ENCODE measurements at places on chromosomes 3 and 15. TPM values are rescaled to one million over a fixed set of nuclear protein-coding genes. Genes with fewer than 3 reads are reported as not detected.
A peak's percentile ranks its signal among the peaks of the same experiment; 100 is the strongest.

Gene CCDC12
- total RNA-seq: 21.5 TPM

GRCh38 chr3:73939985-73940384 is 315.2 kb upstream of the PDZRN3 start:
- DNase-seq: no peak

GRCh38 chr3:13621381-13622221 is 72.7 kb downstream of the FBLN2 start:
- DNase-seq: no peak

GRCh38 chr3:15521573-15521965 is at the start of gene COLQ:
TSS of gene COLQ (minus strand) at chr3:15521706. CDS start at chr3:15521625, 81 bp downstream.
- DNase-seq: no peak

Gene OR5H6
- total RNA-seq: not detected

DNA sequence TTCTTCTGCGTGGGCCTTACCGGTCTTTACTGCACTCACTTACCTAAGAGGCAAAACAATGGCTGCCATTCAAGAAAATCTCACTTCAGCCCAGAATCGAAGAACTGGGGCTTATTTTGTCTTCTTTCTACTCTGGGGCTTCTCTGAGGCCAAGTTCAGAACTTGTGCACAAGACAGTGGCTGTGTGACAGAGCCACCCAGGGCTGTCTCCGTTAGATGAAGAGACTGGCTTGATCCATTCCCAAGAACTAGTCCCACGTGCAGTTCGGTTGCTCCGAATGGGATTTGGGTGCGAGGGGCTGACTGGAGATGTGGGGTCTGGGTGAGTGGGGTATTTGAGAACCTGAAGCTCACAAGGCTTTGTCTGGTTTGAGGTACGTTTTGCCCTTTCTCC is 795 bp upstream of the TCF12 start:
- no peak for DNase-seq

Gene THPO
- 1.1 TPM for total RNA-seq

- DNase-seq: no peak
Measured at GRCh38 chr15:43441316-43441715, 51.6 kb downstream of the TP53BP1 start.

Gene GOLGA8K
- 1.2 TPM for total RNA-seq

DNA sequence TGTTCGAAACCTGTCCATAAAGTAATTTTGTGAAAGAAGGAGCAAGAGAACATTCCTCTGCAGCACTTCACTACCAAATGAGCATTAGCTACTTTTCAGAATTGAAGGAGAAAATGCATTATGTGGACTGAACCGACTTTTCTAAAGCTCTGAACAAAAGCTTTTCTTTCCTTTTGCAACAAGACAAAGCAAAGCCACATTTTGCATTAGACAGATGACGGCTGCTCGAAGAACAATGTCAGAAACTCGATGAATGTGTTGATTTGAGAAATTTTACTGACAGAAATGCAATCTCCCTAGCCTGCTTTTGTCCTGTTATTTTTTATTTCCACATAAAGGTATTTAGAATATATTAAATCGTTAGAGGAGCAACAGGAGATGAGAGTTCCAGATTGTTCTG is 44.4 kb downstream of the AGTR1 start:
- DNase-seq: no peak

DNA sequence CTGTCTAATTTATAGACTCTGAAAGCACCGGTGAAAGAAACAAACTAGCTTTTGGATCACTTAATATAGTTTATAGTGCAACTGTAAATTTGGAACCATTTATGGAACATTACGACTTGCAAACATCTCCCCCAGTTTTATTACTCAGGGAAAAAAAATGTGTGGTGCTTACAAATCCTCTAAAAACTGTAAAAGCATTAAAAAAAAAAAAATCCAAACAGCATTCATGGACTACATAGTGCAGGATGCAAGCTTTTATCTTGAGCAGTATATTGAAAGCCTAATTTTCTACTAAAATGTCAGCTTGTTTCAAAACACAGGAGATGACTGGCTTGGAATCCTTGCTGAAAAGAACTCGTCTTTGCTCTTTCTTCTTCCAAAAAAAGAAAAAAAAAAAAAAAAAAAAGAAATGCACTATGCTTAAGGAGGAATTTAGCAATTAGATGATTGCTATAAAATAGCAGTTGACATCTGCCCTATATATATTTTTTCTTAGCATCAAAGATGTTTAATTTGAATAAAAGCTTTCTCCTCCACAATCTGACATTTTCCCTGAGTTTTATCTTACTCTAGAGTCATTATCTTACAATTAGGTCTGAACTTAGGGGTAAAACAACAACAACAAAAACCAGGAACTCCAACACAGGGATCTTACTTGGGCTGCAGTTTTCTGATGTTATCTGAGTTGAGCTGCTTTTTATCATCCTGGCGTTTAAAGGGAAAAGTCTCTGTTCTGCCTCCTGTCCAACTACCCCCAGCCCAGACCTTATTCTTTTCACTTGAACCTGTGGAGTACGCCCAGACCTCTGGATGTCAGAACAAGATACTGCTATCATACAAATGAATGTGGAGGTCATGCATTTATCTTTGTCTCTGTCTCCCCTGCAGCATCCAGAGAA is 62.6 kb upstream of the PDZRN3 start:
- no peak for DNase-seq

Gene GOLGA8J
- not detected for total RNA-seq

DNA sequence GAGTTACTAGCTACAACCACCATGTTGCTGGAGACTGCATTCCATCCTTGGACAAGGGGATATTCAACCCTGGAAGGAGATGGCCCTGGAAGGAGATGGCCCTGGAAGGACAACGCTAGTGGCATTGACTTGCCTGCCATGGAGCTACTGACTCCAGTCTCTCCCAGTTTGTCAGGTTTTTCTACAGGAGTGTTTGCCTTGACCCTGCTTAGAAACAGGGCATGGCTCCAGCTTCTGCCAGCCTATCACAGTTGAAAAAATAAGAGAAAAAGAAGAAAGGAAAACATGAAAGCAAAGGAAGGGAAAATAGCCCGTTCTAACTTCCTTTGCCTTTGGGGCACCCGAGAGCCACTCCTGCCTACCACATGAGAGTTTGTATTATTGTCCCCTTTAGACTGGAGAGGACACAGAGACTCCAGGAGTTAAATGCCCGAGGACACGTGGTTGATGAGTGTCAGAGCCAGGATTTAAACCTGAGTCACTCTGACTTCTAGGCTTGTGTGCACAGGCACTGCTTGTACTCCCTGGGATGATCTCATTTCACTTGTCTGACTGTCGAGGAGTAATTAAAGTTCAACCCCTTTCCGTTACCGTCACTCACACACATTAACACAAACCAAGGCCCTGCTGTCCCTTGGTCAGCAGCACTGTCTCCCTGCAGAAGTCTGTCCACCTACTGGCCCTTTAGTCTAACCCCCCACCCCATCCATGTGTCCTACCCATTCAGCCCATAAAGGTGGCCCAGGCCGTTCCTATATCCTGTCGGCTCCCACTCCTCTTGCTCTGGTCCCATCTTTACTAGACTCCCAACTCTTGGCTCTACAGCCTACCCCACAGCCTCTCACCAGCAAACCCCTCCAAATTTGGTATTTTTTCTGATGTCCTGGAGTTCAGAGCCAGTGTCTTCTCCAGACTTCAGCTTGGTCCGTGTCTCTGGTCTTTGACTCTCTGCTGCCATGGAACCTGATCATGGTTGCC is 46.1 kb downstream of the C2CD4A start:
- no peak for DNase-seq

Gene TNNC1
- 5.5 TPM for total RNA-seq

Gene TFDP2
- total RNA-seq: 33.2 TPM

DNA sequence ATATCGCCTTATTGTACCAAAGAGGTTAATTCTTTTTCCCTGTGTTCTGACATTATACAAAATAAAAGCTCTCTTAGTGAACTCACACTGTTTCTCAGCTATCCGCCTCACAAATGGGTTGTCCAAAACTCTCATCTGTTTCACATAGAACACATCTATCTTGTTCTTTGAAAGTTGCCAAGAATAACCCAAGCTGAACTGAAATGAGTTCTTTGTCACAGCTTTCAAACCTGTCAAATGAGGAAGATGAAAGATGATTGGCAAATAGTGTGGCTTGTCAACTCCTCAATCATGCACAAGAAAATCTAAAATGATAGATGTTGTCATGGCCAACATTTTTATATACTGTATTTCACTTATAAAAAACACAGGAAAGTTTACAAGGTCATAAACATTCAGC is 168.1 kb upstream of the OSTN start:
- no peak for DNase-seq

DNA sequence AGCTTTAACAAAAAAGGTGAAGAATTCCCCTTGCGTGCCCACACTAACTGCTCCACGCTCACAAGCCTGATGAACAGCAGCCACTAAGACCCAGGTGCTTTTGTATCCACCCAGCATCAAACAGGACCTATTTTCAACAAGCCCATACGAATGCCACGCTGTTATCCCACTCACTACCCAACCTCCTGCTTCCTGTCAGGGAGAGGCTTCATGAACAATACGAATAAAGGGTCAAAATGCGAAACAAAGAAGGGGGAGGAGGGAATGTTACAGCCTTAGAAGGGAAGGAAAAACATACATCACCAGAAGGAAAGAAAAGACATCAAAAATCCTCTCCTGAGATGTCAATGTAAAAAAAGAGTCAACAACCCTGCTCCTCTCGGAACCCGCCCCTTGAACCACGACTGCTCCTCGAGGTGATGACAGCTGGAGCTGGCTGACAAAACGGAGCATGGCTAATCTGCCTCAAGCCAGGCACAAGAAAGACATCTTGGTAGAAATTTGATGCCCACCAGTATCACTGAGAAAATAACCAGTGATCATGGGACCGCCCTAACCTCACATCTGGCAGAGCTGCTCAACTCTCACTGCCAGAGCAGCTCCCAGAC is 9.7 kb downstream of the ERC2 start:
- no peak for DNase-seq

Gene CAMK1
- 47.8 TPM for total RNA-seq

DNA sequence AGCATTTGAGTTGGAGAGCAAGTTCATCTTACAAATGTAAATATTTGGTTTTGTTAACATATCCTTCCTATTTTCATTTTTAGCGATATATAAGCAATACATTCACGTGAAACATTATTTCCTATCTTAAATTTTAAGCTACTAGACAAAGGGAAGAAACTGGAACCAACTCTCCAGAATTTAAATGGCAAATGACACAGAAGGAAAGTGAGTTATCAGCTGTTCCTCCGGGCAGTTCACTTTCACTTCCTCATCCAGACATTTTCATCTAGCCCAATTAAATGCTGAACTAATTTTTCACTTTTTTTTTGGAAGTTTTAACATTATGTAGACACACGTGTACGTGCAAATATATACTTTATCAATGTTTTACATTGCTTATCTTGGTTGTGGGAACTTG is 58.7 kb downstream of the MORC1 start:
- DNase-seq: no peak

Gene POTEB
- total RNA-seq: not detected

GRCh38 chr15:76070921-76071635 is 11.3 kb downstream of the TMEM266 start:
- no peak for DNase-seq

- DNase-seq: no peak
Measured at GRCh38 chr15:28078191-28078719, 20.9 kb downstream of the OCA2 start.

Gene LMAN1L
- not detected for total RNA-seq

Gene TUSC7
- not detected for total RNA-seq

DNA sequence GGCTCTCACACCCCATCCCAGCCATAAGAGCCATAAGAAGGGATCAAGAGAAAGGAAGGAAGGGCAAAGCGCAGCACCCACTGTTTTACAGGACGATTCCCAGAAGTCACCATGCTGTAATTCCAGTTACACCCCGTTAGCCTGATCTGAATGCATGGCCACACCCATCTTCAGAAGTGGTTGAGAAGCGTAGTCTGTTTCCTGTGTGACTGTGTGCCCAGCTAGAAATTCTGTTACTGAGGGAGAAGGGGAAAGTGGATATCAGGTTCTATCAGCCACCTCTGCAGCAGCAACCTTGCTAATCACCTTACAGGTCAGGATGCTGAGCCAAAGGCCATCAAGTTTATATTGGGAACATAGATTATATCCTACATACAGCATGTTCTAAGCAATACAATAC is 260.0 kb downstream of the ABHD5 start:
- DNase-seq: no peak

- DNase-seq: no peak
Measured at GRCh38 chr3:50637011-50637410, 20.1 kb downstream of the MAPKAPK3 start.

Gene MEX3B
- 2.4 TPM for total RNA-seq

- DNase-seq: no peak
Measured at GRCh38 chr15:85475711-85476110, 95.3 kb downstream of the AKAP13 start.

DNA sequence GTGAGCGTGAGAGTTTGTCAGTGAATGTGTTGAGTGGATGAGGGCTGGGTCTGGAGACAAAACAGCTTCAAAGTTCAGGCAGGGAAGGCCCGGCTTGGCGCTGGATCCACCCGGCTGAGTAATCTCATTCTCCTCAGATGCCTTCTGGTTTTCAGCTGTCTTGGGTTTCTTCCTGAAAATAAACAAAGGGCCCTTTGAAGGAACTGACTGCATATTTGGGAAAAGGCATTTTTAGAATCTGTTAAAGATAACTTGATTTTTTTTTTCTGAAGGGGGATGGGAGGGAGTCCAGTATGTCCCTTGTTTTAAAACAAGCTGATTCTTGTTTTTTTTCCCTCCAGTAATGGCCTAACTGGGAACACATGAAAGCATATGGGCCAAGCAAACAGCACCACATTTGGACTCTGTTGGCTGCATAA is 86.4 kb downstream of the TIGIT start:
- peak; percentile 90 for DNase-seq

Gene STAB1
- total RNA-seq: 498 TPM

Gene AGBL1
- total RNA-seq: not detected

DNA sequence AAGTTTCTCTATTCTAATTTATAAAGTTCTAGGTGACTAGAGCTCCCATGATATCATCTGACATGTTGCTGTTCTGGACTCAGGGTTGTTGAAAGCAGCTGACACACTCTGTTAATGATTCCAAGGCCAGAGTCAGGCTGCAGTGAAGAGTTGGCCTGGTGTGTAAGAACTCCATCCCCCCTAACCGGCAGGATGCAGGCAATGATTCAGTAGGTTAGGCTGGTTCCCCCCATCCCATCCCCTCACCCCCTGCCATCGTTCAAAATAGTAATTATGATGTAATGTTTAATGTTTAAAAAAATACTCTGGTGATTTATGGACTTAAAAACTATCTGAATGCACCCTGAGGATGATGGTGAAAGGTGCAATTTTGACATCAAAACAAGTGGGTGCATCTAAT is 4.6 kb upstream of the TRIM71 start:
- no peak for DNase-seq

DNA sequence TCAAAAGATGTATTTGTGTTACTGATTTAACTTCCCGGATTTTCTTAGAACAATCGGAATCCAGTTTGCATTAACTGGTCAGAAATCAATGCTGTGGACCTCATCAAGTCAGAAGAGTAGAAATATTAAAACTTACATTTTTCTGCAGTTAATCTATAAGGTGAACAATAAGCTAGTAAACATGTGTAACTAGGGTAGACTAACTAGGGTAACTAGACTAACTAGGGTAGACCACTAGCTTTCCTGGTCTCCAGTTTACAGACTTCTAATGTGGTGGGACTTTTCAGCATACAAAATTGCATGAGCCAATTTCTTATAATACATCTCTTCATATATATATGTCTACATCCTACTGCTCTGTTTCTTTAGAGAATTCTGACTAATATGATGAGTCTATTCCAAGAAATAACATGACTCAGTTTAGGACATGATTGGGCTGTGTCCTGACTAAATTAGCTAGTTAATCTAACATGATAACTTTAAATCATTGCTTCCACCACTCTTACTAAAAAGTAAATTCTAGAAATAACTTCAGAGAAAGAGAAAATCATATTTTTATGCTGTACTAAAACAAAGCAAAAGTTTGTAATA is 5.3 kb downstream of the PLSCR2 start:
- DNase-seq: no peak

Gene PSTPIP1
- total RNA-seq: 12.9 TPM
